ENCODE measurements at places on chromosomes 4 and X. TPM values are rescaled to one million over a fixed set of nuclear protein-coding genes. Genes with fewer than 3 reads are reported as not detected.

- no peak for DNase-seq
These were observed 2.6 kb downstream of the PLP1 start for GRCh38 chrX:103779141-103779789.

The EGF gene
- 0.21 TPM for total RNA-seq

DNA sequence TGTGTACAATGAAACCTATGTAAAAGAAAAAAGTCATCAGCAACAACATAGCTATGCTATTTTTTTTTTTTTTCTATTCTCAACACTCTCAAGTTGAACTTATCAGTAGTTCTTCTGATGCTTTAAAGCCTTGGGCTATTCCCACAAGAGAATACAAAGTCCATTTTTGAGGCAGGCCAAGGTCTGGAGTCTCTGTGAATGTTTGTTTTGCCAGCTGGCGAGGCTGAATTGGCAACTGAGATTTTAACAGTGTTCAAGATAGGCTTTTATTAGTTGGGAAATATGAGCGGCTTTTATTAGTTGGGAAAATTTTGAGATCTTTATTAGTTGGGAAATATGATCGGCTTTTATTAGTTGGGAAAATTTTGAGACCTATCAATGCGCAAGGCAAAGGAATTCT, 336.6 kb downstream of the SLITRK2 start:
- no peak for DNase-seq

The CRMP1 gene
- total RNA-seq = 15.4 TPM

DNA sequence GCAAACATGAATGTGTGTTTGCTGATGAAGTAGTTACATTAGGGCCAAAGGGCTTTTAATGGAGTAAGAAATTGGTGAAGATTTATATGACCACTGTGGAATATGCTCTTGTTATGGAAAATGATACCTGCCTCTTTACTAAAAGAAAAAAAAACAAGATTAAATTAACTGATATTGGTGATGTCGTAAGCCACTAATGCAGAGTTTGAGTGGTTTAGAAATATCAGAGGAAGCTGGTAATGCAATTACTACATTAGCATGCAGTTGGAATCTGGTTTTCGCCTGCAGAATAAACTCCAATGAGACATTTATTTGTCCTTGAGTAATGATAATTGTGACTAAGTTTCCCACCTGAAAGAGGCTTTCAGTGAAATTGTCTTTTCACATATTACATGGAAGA, 597.9 kb downstream of the GALNTL6 start:
- DNase-seq = no peak

DNA sequence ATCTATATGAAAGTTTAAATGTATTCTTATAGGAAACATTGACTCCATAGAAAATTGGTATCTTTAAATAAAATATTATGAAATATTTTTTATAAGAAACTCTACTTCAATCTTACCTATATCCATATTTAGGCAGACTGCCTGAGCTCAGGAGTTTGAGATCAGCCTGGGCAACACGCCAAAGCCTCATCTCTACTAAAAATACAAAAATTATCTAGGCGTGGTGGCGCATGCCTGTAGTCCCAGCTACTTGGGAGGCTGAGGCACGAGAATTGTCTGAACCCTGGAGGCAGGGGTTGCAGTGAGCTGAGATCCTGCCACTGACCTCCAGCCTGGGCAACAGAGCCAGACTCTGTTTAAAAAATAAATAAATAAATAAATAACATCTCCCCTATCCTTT, 47.5 kb downstream of the PABPC4L start:
- DNase-seq = no peak

- DNase-seq = no peak
These were observed 1.7 kb upstream of the RRAGB start for GRCh38 chrX:55715847-55716246.

GRCh38 chrX:130874751-130875150, 28.3 kb downstream of the ENOX2 start:
- DNase-seq = no peak

GRCh38 chrX:107493141-107493540, 43.7 kb downstream of the FRMPD3 start:
- DNase-seq = no peak

- no peak for DNase-seq
These were observed 74.8 kb downstream of the IRF2 start for GRCh38 chr4:184399512-184399908.

GRCh38 chr4:17814140-17814539, 3.4 kb downstream of the NCAPG start:
- DNase-seq = no peak

The GASK1B gene
- total RNA-seq = 2.6 TPM

The RAB41 gene
- total RNA-seq = not detected

GRCh38 chr4:101987623-101988243, 197.2 kb downstream of the BANK1 start:
- no peak for DNase-seq

- DNase-seq = no peak
These were observed 81.6 kb downstream of the RBPJ start for GRCh38 chr4:26402458-26402857.

The MAGEE2 gene
- 0.17 TPM for total RNA-seq

The RHOXF1 gene
- not detected for total RNA-seq

- DNase-seq = no peak
These were observed 514.6 kb upstream of the KLHL4 start for GRCh38 chrX:87003031-87003430.

DNA sequence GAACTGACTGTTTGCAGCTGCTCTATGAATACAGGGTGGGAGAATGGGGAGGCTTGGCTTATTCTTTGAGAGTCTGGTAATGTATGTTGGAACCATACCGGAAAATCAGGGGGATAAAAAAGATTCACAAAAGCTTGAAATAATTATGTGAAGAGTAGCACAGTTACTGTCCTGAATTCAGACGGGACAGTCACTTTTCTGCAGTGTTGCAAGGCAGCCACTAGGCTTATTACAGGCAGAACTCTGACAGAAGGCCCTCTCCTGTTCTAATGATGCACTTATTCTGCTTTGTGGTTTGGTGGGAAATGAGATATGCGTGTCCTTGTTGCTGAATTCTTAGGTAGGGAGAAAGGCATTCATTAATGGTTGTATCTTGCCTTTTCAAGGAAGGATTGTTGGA, 37.2 kb downstream of the GUCY1B1 start:
- no peak for DNase-seq

GRCh38 chr4:40223343-40223742, 26.5 kb downstream of the RHOH start:
- no peak for DNase-seq

The CENPVL2 gene
- total RNA-seq = 0.96 TPM

The AFM gene
- total RNA-seq = not detected

GRCh38 chr4:48025005-48025404, 8.4 kb downstream of the NIPAL1 start:
- no peak for DNase-seq

The UGT8 gene
- 12.3 TPM for total RNA-seq

GRCh38 chrX:54695816-54696487, 102.1 kb downstream of the ITIH6 start:
- no peak for DNase-seq

- DNase-seq = no peak
These were observed 46.4 kb downstream of the IL13RA1 start for GRCh38 chrX:118773782-118774181.

- no peak for DNase-seq
These were observed 21.2 kb downstream of the HERC3 start for GRCh38 chr4:88613417-88613875.

DNA sequence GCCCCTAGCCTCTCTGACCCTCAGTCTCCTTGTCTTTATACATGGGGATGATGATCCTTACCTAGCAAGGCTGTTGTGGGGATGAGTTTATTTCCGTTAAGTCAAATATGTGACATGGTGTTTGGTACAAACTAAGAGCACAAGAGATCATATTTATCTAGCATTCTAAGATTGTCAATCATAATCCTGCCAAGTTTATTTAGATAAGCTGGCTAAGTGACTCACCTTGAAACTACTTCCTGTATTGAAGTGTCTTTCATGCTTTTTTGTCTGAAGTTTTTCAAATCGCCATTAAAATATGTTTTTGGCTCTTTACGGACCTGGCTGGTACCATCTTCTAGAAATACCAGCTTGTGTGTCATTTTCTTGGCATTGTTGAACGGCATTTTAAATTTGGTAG, 30.7 kb downstream of the MAP7D3 start:
- DNase-seq = no peak
